ENCODE measurements at places on chromosomes 1 and 21.

- no peak for DNase-seq
Measured at GRCh38 chr1:204302769-204303168, 57.0 kb downstream of the PLEKHA6 start.

- DNase-seq = no peak
Measured at GRCh38 chr1:204288021-204288588, 71.6 kb downstream of the PLEKHA6 start.

- no peak for DNase-seq
Measured at GRCh38 chr1:113245252-113245651, 145.1 kb upstream of the MAGI3 start.

DNA sequence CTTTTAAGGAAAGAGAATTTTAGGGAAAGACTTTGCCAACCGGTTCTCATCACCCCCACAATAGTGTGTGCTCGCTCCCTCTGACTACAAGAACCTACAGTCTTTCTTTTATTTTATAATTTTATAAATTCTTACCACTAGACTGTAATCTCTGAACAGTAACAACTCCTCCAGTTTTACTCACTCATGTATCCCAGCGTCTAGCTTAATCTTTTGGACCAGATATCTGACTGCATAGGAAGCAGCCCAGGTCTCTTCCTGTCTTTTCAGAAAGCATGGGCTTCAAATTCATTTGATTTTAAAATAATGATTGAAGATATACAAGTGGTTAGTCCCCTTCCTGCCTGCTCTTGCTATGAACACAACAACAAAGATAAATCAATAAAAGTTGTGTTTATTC lies 19.0 kb upstream of the DUSP10 start:
- no peak for DNase-seq

Data from ELF-1 (cell line).